ENCODE measurements at places on chromosomes 3 and 15.

GRCh38 chr15:52100807-52101442, 11.7 kb downstream of the BCL2L10 start:
- DNase-seq, result peak; percentile 96

GRCh38 chr3:174098746-174099145, 701.2 kb downstream of the NLGN1 start:
- no peak for DNase-seq

- no peak for DNase-seq
These were observed 140.7 kb upstream of the RARB start for GRCh38 chr3:25287291-25287884.

DNA sequence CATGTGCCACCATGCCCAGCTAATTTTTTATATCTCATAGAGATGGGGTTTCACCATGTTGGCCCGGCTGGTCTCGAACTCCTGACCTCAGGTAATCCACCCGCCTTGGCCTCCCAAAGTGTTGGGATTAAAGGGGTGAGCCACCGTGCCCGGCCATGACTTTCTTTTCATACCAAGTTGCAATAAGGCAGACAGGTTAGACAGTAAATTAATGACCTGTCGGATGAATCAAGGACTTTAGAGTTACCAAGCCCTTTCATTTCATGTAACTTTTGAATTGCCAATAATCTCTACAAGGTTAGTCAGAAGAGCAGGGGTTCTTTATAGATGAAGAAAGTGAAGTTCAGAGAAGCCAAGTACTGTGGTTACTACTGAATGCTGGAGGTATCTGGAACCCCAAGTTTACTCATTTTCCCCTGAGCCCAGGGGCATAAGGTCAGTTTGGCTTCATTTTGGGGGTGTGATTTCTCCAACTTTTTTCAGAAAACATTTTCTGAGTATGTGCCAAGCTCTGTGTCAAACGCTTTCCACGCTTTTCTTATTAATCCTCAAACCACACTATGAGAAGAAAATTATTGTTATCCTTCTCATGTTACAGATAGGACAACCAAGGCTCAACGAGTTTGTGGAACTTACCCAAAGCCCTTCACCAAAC, 11.9 kb downstream of the PRICKLE2 start:
- no peak for DNase-seq

GRCh38 chr3:104176706-104177105, 1190.0 kb upstream of the ALCAM start:
- DNase-seq, result no peak

GRCh38 chr3:1616744-1617143, 481.9 kb upstream of the CNTN4 start:
- DNase-seq, result no peak

DNA sequence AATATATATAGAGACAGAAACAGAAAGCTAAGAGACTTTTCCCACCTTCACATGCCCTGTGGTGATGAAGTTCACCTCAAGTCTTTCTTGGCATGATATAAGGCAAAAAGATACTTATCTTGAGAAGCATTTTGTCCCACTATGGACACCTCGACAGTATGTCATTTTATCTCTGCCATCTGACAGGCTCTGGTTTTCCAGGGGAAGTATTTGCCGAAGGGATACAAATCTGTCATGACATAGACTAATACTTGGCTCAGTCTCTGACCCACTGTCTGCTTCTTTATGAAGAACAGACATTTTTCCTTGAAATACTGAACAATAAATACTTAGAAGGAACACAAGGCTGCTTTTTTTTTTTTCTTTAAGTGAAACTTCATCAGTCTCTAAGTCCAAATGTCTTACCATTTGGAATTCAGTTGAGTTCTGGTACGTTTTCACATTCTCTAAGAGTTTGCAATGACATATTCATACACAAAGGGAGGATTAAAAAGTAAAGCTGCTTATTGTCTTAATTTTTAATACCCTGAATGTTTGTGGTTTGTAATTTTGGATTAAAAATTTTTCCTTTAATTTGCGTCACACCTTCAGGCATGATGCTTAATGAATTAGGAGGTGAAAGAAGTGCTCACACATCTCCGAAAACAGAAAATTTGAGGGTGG, 87.8 kb upstream of the LMOD3 start:
- no peak for DNase-seq

DNA sequence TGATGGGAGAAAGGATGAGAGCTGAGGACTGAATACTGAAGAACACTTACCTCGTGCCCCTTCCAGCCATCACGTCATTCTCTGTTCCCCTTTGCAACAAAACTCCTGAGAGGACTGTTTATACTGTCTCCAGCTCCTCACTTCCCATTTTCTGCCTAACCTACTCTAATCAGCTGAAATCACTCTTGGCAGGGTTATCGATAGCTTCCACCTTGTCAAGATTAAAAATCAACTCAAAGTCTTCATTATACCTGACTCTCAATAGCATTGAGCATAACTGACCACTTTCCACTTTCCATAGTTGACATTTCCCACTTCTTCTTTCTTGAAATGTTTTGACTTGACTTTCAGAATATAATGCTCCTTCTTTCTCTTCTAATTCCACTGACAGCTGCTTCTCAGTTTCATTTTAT, 4.3 kb downstream of the BTBD1 start:
- no peak for DNase-seq

DNA sequence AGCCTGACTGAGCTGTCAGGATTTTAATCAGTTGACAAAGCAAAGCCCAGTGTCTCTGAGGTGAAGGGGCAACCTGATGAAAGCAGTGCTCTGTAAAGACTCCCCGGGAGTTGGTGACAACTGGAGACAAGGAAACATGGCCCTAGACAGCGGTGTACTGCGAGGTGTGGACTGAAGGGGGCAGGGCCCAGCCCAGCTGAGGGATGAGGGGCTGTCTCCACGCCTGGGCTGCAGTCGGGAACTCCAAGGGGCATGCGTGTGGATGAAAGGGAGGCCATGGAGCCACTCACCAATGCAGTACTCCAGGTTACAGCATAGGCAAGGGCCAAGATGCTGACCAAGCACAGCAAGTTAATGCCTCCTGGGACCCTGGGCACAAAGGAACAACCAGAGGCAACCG, 45.1 kb downstream of the SCAP start:
- DNase-seq, result no peak

- DNase-seq, result no peak
These were observed 46.0 kb downstream of the PPCDC start for GRCh38 chr15:75069301-75069925.

- no peak for DNase-seq
These were observed 361.9 kb upstream of the CFAP20DC start for GRCh38 chr3:59411694-59412093.

DNA sequence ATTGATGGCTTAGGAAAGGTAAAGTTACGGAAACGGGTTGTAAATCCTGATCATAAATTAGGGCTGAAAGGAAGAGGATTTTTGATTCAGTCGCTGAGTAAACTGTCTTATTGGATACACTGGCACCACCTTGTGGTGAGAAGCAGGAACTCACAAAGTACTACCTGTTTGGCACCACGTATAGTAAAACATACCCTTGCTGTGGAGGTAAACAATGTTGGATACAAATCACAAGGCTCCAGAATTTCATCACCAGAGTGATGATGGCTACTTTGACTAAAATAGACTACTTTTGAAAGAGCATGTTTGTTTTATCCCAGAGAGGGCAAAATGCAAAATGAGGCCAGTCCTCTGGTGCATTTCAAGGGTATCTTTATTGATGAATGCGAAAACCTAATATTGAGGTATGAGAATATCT, 216.9 kb downstream of the IGSF11 start:
- DNase-seq, result peak; percentile 54

DNA sequence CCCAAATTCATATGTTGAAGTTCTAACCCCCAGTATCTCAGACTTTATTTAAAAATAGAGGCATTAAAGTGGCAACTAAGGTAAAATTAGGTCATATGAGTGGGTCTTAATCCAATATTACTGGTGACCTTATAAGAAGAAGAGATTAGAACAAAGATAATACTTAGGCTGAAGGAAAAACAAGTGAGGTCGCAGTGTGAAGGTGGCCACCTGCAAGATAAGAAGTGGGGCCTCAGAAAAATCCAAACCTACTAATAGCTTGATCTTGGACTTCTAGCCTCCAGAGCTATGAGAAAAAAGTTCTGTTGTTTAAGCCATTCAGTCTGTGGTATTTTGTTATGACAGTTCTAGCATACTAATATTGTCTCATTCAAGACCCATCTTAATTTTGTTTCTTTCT, 159.9 kb upstream of the PEX5L start:
- no peak for DNase-seq

GRCh38 chr3:16174389-16174788, at the start of gene GALNT15:
GALNT15 (plus strand) TSS chr3:16174680; CDS start chr3:16175152, 472 bp downstream.
- DNase-seq, result peak; percentile 94
